Colonic mucosa (tissue), 4 donors: ENCODE measurements at places on chromosomes 2 and 18. TPM values are rescaled to one million over a fixed set of nuclear protein-coding genes. Genes with fewer than 3 reads are reported as not detected.

IL1A gene
- not detected for total RNA-seq

DNA sequence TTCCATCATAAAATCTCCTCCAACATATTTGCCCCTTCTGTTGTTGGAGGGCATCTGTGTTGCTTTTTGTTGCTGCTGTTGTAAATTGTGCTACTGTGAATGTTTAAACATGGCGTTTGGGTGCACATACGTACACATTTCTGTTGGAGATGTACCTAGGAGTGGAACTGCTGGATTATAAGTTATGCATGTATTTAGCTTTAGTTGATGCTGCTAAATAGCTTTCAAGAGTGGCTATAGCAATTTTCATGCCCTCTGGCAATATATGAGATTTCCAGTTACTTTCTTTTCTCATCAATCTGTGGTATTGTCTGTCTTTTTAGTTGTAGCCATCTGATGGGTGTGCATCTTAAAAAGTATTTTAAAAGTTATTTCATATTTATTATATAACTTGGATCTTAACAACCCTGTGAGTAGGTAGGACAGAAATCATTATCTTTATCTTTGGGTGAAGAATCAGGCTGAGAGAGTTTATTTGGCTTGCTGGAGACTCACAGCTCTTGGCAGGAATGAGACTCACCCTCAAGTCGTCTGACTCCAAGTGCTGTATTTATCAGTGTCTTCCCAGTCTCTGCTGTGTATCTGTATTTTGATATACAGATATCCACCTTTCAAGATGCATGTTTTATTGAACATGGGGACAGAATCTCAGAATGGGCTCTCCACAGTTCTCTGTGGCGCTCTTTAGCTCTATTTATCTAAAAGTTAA is 16.9 kb downstream of the ZNF236 start:
- H3K27ac ChIP-seq: no peak overlapping the region
- no peaks in the 10 kb centered on the region for H3K27me3 ChIP-seq
- DNase-seq: no peak

DNA sequence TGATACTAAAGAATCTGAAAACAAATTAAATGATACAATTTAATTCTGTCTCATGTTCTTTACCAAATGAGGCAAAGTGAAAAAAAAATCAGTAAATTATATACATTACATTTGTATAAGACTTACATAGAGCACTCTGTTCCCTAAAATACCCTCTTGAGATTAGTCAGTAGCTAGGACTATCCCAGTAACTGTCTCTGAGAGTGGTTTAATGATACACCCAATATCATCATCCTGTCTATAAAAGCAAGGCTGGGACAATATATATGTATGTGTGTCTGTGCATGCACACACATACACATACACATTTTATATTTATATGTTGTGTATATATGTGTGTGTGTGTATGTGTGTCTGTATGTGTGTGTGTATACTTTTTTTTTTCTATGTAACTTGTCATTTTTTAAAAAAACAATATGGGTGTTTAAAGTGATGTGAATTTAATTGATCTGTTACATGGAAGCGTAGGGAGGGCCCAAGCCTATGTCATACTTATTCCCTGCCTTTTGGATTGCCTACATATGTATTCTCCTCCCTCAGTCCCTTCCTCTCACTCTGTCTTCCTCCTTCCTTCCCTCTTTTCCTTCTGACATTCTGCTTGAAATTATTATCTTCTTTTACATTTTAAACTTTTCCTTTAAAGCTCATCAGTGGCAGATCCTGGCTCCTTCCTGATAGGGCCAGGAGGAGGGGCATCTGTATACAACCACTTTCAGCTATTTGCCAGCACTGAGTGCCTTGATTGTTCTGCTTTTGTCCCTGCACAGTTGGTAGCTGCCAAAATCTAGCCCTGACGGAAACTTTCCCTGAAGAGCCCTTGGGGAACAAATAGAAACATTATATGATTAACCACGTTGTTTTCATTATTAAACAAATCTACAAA is 6.8 kb downstream of the ASXL3 start:
- H3K4me1 ChIP-seq: no peaks in the 10 kb centered on the region
- no peak for DNase-seq
- no peak overlapping the region for H3K4me3 ChIP-seq
- no peak overlapping the region for H3K27ac ChIP-seq

MAB21L4 gene
- total RNA-seq: 6.1 TPM

PLA2R1 gene
- total RNA-seq: 3.2 TPM

DNA sequence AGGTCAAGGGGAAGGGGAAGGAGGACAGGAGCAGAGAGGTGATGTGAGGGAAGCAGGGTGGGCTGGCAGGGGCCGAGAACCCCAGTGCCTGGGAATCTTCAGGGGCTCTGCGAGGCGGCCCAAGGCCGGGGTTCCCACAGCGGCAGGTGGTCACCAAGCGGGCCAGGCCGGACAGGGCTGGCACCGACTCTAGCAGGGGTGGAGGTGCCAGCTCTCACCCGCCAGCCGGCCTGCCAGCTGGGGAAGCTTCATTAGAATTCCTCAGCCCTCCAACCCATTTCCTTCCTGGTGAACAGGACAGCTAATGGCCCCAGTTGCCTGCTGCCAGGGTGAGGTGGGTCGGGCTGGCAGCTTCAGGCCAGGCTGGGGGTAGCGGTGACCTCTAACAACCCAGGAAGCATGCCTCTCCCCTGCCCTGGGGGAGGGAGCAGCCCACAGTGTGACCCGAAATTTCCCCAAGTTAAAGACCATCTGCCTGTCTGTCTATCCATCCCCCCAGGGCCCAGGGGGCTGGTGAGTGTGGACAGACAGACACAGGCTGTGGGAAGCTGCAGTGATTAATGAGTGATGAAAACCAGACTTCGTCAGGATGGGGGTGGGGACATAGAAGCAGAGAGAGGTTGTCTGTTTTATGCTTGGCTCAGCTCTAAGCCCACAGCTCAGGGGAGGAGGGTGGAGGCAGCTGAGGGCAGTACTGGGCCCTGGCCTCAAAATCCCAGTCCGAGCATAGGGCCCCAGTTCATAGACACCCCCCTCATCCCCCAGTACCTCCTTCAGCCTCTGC is 144.1 kb downstream of the ZFP36L2 start:
- no peaks in the 10 kb centered on the region for H3K27me3 ChIP-seq
- H3K27ac ChIP-seq: peak overlapping the region; percentile 73
- no peak for DNase-seq
- no peaks in the 10 kb centered on the region for H3K36me3 ChIP-seq

CCDC148 gene
- total RNA-seq: 0.49 TPM
